Activated CD8-positive, alpha-beta T cell treated with anti-CD3 and anti-CD28 coated beads, Interleukin-2, amount 10 ng/mL, durations not matched to agents 7 days and 5 days (primary cell): ENCODE measurements at places on chromosomes 16 and 17.

DNA sequence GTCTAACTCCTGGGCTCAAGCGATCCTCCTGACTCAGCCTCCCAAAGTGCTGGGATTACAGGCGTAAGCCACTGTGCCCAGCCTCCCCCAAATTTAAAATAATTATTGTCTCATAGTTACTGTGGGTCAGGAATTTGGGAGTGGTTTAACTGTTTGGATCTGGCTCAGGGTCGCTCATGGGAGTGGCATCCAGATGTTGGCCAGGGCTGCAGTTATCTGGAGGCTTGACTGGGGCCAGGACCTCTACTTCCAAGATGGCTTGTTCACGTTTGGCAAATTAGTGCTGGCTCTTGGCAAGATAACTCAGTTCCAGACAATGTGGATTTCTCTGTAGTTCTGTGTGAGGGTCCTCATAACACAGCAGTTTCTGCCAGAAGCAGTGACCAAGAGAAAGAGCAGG lies 8.0 kb downstream of the TEN1 start:
- DNase-seq, result no peak

DNA sequence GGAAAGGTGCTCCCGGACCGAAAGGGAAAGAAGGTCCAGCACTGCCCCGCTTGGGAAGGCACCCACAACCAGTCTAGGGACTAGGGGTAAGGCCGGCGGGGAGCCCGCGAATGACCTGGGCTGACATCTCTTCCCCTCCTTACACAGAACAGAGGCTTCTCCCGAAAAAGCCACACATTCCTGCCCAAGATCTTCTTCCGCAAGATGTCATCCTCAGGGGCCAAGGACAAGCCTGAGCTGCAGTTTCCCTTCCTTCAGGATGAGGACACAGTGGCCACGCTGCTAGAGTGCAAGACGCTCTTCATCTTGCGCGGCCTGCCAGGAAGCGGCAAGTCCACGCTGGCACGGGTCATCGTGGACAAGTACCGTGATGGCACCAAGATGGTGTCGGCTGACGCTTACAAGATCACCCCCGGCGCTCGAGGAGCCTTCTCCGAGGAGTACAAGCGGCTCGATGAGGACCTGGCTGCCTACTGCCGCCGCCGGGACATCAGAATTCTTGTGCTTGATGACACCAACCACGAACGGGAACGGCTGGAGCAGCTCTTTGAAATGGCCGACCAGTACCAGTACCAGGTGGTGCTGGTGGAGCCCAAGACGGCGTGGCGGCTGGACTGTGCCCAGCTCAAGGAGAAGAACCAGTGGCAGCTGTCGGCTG lies 1.5 kb downstream of the CNP start:
- no peak for DNase-seq

DNA sequence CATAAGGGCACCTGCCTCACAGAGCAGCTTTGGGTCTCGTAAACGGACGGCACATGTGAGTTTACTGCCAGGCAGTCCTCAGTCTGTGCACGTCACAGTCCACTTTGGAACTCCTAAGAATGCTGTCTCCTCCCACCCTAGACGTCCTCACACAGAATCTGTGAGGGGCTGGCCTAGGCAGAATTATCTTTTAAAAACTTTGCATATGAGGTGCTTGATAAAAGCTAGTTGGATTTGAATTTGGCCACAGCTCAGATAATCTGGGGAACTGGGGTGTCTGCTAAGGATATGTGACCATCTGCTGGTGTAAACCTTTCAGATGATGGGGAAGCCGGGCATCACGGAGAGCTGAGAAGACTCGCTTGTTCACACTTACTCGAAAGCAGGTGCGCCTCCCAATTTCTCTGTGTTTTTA lies 64.4 kb downstream of the METRNL start:
- DNase-seq, result peak; percentile 17

DNA sequence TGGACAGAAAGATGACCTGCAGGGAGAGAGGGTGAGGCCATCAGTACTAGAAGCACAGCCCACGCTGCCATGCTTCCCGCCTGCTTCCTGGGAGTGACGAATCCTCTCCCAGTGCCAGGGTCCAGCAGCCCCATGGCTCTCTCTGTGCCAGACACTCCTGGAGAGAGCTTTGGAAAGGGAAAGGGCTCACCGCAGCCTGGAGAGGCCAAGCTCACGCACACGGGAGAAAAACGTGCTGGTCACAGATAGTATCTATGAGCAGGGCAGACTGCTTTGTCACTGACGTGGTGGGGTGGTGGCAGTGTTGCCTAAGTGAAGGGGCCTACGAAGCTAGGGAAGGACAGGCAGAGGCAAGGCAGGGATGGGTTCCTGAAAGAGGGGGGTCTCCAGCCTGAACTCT lies 5.4 kb downstream of the WBP2 start:
- DNase-seq, result no peak

GRCh38 chr17:27577121-27577761 lies 53.7 kb upstream of the LGALS9 start:
- no peak for DNase-seq

- no peak for DNase-seq
Measured at GRCh38 chr16:69711115-69711740, 15.1 kb downstream of the NQO1 start.

GRCh38 chr16:23496821-23497542 lies 13.3 kb downstream of the GGA2 start:
- DNase-seq, result no peak
